NCI-H1694 treated with DMSO at 0.1 percent for 48 hours (cell line): ENCODE measurements at places on chromosomes 3 and 15.

GRCh38 chr3:32106929-32107362, 526 bp downstream of the GPD1L start:
- no peak for DNase-seq

- no peak for DNase-seq
These were observed 11.9 kb downstream of the ARRDC4 start for GRCh38 chr15:97972366-97972765.

GRCh38 chr3:51813539-51813938, 34.5 kb upstream of the IQCF6 start:
- no peak for DNase-seq

- no peak for DNase-seq
These were observed 105.3 kb downstream of the CD47 start for GRCh38 chr3:107985496-107985895.

DNA sequence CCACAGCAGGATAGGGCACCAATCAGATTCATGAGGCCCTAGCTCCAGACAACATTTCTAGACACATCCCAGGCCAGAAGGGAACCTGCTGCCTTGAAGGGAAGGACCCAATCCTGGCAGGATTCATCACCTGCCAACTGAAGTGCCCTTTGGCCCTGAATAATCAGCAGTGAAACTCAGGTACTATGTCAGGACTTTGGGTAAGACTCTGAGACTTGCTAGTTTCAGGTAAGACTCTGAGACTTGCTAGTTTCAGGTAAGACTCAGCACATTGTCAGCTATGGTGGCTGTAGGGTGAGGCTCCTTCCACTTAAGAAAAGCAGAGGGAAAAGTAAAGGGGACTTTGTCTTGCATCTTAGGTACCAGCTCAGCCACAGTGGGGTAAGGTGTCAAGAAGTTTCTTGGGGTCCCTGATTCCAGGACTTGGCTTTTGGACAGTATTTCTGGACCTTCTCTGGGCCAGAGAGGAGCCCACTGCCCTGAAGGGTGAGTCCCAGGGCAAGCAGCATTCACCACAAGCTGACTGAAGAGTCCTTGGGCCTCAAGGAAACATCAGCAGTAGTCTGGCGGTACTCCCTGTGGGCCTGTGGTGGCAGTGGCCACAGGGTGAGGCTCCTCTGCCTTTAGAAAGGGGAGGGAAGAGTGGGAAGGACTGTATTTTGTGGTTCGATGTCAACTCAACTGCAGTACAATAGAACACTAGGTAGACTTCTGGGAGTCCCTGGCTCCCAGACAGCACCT, 13.7 kb upstream of the COL8A1 start:
- DNase-seq = no peak

GRCh38 chr15:35725353-35725752, 179.4 kb upstream of the DPH6 start:
- DNase-seq = no peak

DNA sequence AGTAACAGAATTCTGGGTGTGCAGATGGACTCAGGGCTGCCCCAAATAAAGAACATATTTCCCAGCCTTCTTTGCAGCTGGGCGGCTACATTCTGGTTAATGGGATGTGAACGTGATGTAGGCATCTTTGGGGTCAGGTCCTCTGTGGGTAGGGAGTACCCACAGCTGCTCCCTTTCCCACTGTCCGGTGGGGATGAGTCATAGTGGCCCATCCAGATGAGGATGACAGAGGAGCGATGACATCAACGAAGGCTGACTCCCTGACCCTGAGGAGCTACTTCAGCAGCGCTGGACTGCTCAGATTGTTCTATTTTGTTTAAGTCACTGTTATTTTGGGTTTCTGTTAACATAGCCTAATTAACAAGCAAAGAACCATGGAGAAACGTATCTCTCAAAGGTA, 38.0 kb downstream of the SRPRB start:
- no peak for DNase-seq

- DNase-seq = no peak
These were observed 23.9 kb upstream of the FRMD4B start for GRCh38 chr3:69409831-69410230.

DNA sequence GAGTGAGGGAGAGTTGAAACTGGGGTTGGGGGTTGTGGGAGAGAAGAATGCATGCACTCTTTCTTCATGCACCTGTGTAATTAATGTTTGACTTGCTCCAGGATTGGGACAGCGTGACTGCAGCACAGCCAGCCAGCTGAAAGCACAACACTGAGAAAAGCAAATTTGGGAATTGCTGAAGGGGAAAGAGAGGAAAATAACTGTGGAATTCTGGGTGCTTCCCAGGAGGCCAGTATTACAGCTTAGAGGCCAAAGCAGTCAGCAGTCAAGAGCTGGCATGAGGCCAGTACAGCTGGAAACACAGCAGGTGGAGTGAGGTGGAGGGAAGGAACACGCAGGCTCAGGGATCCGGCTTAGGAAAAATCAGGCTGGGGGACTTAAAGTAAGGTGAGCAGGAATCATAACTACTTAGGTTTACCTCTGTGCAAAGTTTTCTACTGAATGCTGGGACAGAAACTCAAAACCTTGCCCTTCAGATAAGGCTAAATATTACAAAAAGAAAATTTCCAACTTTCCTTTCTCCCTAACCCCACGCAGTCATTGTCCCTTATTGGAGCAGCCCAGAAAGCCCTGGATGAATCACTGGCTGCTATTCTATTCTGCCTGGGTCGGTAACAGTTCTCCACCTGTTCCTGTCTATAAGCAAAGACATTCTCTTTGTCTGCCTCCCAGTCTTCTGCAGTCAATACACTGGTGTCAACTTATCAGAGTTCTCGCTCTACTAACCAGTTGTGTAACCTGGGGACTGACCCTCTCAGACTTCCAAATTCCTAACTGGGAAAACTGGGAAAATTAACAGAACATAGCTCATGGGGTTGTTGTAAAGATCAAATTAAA, 167.2 kb downstream of the MAGI1 start:
- DNase-seq = peak; percentile 8

DNA sequence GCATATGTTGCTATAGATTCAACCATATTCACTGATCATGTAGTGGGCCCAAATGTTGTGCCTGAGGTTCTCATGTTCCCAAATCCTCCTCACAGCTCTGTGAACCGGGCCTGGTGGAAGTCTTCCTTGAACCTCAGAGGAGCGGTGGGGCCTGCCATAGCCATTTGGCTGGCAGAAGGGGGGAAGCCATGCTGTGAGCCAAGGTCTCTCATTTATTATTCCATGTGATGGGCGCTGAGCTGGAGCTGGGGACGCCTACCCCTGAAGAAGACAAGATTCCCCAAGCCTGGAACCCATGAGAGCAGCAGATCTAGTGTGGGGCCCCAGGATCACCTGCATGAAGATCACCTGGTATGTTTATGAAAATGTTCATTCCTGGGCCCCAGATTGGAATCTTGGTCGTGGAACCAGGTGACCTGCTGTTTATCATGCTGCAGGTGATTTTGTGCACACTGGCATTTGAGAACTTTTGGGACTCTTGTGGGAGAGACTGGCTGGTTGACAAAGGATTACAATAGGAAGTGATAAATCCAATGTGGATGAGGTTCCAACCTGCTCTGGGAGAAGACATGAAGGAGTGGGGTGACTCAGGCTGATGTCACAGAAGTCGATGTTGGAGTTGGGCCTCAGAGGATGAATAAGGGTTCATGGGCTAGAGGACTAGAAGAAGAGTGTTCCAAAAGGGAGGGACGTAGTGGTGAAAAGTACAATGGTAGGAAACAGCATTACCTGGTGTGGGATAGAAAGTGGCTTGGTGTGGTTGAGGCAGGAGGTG, 102.1 kb downstream of the ASB7 start:
- DNase-seq = no peak

DNA sequence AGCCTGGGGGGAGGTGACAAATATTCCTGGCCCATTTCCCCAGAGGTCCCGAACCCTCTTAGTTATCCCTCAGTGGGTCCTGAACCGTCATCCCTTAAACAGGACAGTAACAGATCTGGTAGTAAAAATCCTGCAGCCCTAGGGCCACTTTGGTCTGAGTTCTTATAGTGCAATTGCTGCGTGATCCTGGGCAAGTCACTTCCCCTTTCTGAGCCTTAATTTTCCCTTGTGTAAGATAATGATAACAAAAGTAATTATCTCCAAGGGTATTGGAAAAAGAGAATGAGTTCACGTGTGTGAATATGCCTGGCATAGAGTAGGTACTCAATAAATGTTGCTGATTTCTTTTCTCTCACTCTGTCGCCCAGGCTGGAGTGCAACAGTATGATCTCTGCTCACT, 2.9 kb upstream of the JAGN1 start:
- no peak for DNase-seq

DNA sequence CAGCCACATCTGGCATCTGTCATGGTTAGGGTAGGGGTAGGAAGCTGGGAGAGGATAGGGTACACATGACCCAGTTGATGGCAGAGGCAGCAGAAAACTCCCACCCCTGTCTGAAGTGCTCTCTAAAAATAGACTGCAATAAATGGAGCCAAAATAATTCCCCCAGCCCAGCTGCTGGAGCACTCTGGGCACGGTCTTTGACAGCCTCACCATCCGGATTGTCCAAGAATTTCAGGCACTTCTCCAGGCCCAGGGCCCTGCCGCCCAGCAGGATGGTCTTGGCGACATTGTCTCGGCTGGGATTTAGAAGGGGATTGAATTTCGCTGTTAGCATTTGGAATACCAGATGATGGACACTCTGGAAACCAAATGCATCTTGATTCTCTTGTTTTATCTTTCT, 103.7 kb downstream of the IQSEC1 start:
- no peak for DNase-seq

GRCh38 chr3:127038923-127039581, 56.1 kb downstream of the PLXNA1 start:
- DNase-seq = no peak

DNA sequence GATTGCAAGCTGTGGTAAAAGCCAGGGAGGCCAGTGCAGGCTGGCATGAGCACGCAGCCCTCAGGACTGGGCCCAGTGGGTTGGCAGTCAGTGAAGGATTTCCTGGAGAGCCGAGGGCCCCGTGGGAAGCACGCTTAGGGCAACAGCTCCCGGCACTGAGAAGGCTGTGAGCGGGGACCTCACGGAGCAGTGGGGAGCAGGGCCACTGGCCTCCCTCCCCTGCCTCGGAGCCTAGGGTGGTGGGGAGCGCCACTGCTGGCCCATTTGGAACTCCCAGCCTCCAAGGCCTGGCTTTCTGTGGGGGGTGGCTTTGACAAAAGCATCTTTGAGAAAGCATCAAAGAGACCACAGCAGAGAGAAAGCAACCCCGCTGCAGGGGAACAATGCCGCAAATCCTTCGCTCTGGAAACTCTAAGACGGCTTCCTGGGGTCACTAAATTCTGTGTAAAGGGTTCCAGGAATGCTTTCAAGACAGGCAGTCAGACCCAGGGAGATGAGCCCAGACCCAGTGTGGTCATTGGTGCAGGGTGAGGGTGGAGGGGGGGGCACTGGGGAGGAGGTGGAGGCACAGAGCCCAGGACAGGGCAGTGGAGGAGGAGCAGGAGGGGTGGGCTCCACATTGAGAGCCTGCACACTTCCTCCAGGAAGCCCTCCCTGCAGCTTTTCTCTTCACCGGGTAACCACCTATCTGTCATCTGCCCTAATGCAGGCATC, 9.5 kb upstream of the APBA2 start:
- no peak for DNase-seq

DNA sequence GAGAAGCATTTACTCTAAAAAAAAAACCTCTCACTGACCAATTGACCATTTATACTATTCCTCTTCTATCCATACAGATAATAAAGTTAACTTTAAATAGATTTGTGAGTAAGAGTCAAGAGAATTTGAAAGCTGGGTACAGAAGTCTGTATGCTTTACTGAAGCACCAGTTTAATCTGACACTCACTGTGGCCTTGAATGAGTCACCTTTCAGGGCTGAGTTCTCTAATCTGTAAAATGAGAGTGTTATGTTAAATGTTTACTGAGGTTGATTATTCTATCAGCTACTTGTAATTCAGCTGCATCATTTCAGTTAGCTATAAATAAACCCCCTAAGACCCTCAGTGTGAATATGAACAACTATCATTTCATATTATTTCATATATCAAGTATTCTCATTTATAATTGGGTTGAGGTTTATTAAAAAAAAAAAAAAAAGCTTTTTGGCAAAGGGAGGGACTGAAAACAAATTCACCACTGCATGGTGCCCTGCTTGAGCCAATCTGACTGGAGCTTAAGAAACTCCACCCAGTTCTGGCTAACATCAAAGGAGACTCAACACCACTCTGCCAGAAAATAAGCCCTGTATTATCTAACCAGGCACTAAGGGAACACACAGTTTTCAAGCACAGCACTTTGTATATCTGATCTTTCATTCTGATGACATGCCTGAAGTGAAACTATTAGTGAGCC, 2.8 kb downstream of the MAP4 start:
- no peak for DNase-seq

GRCh38 chr15:63974021-63974420, 72.3 kb downstream of the DAPK2 start:
- no peak for DNase-seq

GRCh38 chr3:131591394-131592014, 88.7 kb upstream of the MRPL3 start:
- DNase-seq = no peak

DNA sequence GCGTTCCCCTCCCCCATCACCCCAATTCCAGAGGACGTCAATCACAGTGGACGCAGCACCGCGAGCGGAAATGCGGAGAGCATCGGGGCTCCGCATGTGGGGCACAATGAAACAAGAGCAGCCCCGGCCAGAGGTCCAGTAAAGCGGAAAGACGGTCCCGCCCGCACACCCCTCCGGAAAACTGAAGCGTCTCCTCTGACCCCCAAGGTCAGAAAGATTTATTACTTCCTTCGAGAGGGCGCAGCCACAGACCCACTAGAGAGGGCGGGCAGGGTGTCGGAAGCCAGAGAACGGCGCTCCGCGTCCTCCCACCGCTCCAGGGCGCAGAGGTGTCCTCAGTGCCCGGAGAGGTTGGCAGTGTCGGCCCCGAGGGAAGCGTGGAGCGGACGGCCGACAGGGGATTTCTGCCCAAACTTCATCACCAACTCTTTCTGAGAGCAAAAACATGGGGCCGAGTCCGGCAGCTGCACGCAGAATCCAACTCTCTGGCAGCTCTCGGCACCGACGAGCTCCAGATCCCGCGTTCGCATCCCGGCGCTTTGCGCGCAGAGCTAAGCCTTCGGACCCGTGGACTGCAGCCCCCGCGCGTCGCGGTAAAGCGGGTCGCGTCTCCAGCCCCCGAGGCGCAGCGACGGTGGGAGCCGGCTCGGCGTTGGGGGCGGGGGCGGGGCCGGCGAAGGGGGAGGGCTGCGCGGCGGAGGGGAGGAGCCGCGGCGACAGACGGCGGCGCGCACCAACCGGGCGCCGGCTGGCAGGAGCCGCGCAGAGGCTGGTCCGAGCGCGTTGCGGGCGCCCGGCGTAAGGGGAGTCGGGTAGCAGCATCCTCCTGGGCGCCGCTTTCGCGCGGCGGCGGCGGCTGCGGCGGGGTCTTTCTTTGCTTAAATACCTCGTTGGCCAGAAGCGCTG, at the start of gene CHST2:
TSS of gene CHST2 (plus strand) at position 763 of the 906 bp plus-strand sequence. CDS start 1,046 bp downstream, outside the sequence.
- peak; percentile 60 for DNase-seq
